Suprapubic skin (tissue), 4 donors: ENCODE measurements at places on chromosomes 2 and 18. TPM values are rescaled to one million over a fixed set of nuclear protein-coding genes. Genes with fewer than 3 reads are reported as not detected.

GRCh38 chr2:230785346-230785745, 72.7 kb downstream of the CAB39 start:
- no peak overlapping the region for H3K27ac ChIP-seq
- no peak for DNase-seq
- H3K4me1 ChIP-seq, result peaks cover 9% of the 10 kb centered on the region
- peaks cover 25% of the 10 kb centered on the region for H3K36me3 ChIP-seq
- no peaks in the 10 kb centered on the region for H3K27me3 ChIP-seq

DNA sequence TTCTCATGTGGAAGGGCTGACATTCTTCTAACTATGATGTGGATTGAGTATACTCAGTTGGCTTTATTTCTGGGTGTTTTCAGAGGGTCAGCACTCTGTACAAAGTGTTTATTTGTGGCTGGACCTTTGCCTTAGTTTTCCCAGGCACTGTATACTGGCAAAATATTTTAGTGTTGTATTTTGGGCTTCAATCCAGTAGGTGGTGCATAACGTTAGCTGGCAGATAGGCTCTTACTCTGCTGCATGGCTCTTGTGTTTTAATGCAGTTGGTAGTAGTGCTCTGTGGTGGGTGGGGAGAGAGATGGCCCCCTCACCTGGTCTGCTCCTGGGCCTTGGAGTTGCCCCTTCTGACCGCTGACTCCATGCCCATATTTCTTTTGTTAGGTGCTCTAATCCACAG, 75.6 kb upstream of the REG3A start:
- H3K27ac ChIP-seq, result no peak overlapping the region
- DNase-seq, result no peak
- no peak overlapping the region for H3K4me3 ChIP-seq
- H3K4me1 ChIP-seq, result no peaks in the 10 kb centered on the region
- H3K27me3 ChIP-seq, result no peaks in the 10 kb centered on the region
- no peaks in the 10 kb centered on the region for H3K36me3 ChIP-seq

The SLC9A4 gene
- total RNA-seq, result 0.36 TPM

- no peaks in the 10 kb centered on the region for H3K36me3 ChIP-seq
- no peaks in the 10 kb centered on the region for H3K4me1 ChIP-seq
- H3K27ac ChIP-seq, result no peak overlapping the region
These were observed 931.0 kb downstream of the EPHA4 start for GRCh38 chr2:220641137-220641536.
